Activated naive CD4-positive, alpha-beta T cell treated with anti-CD3 and anti-CD28 coated beads for 36 hours (primary cell): ENCODE measurements at places on chromosomes 1 and 21. TPM values are rescaled to one million over a fixed set of nuclear protein-coding genes. Genes with fewer than 3 reads are reported as not detected.
A peak's percentile ranks its signal among the peaks of the same experiment; 100 is the strongest.

- DNase-seq, result peak; percentile 66
Observed at GRCh38 chr1:8424539-8425116, 106.7 kb downstream of the SLC45A1 start.

- DNase-seq, result no peak
Observed at GRCh38 chr1:212752252-212752933, 39.2 kb downstream of the NSL1 start.

DNA sequence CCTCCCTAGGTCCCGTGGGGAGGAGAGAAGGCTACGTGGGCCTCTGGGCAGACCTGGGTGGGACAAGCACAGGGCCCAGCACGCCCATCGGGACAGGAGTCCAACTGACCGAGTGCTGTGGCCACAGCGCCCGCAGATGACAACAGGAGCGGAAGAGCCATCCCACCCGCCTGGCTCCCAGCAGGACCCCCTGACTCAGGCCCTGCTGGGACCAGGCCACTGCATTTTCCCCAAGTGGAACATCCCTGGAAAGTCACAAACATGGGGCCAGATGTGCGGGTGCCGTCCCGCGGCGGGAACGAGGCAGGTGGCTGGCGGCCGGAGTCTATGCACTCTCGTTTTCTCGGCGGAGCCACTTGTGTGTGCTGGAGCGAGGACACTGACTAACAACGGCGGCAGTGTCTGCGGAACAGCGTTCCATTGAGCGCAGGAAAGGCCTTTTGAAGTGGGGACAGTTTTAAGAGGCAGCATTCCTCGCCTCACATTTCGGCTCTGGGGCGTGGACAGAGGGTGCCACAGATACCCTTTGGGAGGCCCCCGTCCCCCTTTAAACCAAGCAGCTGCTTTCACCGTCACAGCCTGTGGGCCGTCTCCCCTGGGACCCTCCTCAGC, 93.7 kb upstream of the ARHGEF16 start:
- DNase-seq, result no peak

The UBAP2L gene
- 154 TPM for total RNA-seq

DNA sequence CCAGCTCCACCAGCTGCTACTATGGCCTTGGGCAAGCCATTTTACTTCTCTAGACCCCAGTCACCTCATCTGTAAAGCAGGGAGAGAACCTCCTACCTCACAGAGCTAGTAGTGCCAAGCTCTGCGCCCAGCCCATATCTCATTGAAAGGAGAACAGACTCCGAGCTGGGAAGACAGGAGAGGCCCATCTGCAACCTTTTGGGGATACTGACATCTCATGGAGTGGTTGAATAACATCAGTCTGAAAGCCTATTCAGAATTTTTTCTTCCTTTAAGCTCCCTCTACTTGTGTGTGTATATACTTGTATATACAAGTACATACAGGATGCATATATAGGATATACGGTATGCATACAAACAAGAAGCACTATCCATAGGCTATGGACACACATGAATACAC, 279.5 kb upstream of the POU3F1 start:
- DNase-seq, result no peak

GRCh38 chr1:175193527-175193910, 943 bp upstream of the KIAA0040 start:
- DNase-seq, result no peak

The TSTD1 gene
- total RNA-seq, result 51.5 TPM

GRCh38 chr1:12406211-12407021, 176.6 kb downstream of the VPS13D start:
- no peak for DNase-seq

GRCh38 chr21:20971296-20971921, 26.8 kb upstream of the NCAM2 start:
- peak; percentile 54 for DNase-seq

The S100A9 gene
- 1.7 TPM for total RNA-seq

The GPR37L1 gene
- not detected for total RNA-seq

- DNase-seq, result peak; percentile 4
Observed at GRCh38 chr1:2788506-2789163, 12.9 kb downstream of the TTC34 start.

DNA sequence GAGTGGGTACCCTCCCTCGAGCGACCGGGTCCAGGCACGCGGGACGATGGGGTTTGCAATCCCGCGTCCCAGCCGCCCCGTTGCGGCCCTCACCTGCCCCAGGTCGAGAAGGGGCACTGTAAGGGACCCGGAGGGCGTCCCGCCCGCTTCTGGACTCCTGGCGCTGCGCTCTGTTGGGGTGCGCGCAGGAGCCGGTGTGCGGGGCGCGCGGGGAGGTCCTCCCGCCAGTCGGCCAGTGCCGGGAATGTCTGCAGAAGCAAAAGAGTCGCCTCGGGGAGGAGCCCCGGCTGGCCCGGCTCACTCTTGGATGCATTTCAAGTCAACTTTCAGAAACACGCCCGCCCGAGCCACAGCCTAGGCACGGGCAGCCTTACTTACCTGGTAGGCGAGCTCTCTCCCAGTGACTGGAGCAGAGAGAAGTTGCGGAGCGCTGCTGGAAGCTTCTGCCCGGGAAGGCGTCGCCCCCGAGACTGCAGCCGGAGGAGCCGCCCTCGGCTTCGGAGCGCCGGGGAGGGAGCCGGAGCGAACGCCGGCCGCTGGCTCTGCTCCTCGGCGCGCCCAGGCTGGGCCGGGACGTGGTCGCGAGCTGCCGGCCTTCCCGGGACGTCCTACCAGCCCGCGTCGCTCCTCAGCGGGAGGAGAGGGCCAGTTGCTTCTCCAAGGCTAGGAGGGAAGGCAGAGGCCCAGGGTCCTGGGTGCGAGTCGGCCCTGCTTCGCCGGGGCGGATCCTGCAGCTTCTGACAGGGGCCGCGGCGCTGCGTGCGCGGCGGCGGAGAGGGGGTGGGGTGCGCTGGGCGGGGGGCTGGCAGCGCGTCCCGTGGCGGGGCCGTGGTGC, at the start of gene LMX1A:
Gene LMX1A (minus strand): TSS at position 739 of the 835 bp plus-strand sequence. CDS start 1,156 bp downstream, outside the sequence.
- no peak for DNase-seq

GRCh38 chr1:54347955-54348699, 58.1 kb downstream of the SSBP3 start:
- no peak for DNase-seq

DNA sequence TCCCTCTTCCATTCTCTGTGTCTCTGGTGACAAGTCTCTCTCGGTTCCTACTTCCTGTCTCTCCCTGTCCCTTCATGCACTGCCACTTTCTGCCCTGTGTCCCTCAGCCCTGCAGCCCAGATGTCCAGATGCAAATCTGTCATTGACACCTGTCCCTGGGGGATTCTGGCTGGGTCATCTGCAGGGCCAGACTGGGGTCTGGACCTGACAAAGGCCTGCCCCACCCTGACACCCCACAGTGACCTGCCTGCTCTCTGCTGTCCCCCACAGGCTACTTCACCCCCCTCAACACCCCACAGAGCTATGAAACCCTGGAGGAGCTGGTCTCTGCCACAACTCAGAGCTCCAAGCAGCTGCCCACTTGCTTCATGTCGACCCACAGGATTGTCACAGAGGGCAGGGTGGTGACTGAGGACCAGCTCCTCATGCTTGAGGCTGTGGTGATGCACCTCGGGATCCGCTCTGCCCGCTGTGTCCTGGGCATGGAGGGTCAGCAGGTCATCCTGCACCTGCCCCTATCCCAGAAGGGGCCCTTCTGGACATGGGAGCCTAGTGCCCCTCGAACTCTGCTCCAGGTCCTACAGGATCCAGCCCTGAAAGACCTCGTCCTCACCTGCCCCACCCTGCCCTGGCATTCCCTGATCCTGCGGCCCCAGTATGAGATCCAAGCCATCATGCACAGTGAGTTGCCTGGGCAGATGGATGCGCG, 7.2 kb downstream of the THEMIS2 start:
- DNase-seq, result no peak

- DNase-seq, result no peak
Observed at GRCh38 chr1:176954242-176954641, 210.3 kb downstream of the ASTN1 start.

DNA sequence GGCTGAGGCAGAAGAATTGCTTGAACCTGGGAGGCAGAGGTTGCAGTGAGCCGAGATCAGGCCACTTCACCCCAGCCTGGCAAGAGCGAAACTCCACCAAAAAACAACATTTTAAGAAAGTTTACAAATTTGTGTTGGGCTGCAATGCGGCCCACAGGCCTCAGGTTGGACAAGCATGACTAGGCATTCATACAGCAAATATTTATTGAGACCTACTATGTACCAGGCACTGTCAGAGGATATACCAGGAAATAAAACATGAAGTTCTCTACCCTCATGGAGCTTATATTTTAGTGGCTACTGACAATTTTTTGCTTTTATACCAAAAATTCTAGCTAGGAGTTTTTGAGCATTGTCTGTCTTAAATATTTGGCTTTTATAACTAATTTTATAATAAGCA, 23.7 kb downstream of the GNB1 start:
- DNase-seq, result no peak

DNA sequence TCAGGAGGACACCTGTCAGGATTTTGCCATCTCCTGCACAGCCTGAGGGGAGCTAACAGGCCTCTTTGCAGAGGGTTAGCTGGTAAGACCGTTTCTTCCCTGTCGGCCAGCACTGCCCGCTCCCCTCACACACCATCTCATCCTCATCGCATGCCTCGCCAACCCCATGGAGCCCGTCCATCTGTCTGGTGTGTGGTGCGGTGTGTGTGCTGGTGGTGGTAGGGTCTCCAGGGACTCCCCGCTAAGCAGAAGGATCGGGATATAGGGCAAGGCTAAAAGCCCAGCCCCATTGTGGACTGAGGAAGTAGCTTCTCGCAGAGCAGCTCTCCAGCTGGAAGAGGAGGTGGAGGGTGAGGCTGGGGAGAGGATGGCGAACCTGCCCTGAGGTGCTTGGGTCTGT, 6.8 kb upstream of the SFN start:
- no peak for DNase-seq

DNA sequence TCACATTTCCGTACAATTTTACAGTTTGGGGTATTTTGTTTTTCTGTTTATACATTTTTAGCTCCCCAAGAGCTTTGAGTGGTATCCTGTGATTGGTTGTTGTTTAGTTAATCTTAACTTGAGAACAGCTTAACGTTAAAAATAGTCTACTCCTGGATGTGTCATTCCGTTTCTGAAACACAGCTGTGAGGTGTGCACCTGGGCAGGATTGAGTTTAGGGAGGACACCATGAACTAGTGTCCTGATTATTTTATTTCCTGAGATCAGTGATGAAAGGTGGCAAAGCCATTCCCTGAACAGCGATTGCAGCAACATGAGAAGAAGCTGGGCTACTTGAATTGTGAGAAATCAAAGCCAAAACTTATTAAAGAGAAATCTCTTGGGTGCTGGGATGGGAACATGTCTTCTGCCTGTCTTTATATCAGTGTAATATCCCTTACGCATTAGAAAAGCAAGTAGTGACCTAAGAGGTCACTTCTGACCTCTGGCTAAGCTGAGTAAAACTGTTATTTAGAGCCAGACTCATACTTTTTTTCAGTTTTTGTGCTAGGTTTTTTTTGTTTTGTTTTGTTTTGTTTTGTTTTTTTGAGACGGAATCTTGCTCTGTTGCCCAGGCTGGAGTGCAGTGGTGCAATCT, 43.4 kb downstream of the ZBTB40 start:
- no peak for DNase-seq

DNA sequence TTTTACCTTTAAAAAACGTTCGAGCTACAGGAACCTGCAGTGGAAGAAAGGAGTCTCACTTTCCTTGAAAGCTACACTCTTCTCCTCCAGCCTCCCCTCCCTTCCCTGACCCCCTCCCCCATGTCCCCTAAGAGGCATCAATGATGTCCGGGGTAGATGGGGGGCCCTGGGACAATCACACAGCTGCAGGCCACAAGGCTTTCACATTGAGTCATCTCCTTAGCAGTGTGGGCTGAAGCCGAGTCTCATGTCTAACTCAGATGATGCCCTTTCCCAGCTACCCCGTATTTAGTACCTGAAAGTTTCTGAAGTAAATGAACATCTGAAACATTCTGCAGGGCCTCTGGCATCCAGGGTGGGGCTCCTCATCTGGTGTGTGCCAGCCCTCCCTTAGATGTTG, 6.3 kb upstream of the GPR25 start:
- DNase-seq, result peak; percentile 71

The ASAP3 gene
- 0.76 TPM for total RNA-seq

DNA sequence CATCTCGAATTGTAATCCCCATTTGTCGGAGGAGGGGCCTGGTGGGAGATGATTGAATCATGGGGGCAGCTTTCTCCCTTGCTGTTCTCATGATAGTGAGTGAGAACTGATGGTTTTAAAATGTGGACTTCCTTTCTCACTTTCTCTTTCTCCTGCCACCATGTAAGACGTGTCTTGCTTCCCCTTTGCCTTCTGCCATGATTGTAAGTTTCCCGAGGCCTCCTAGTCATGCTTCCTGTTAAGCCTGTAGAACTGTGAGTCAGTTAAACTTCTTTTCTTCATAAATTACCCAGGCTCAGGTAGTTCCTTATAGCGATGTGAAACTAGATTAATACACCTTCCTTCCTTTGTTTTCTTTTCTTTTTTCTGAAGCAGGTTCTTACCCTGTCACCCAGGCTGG, 13.9 kb downstream of the DNAJC6 start:
- peak; percentile 17 for DNase-seq

- no peak for DNase-seq
Observed at GRCh38 chr1:183783767-183784637, 20.9 kb upstream of the RGL1 start.

DNA sequence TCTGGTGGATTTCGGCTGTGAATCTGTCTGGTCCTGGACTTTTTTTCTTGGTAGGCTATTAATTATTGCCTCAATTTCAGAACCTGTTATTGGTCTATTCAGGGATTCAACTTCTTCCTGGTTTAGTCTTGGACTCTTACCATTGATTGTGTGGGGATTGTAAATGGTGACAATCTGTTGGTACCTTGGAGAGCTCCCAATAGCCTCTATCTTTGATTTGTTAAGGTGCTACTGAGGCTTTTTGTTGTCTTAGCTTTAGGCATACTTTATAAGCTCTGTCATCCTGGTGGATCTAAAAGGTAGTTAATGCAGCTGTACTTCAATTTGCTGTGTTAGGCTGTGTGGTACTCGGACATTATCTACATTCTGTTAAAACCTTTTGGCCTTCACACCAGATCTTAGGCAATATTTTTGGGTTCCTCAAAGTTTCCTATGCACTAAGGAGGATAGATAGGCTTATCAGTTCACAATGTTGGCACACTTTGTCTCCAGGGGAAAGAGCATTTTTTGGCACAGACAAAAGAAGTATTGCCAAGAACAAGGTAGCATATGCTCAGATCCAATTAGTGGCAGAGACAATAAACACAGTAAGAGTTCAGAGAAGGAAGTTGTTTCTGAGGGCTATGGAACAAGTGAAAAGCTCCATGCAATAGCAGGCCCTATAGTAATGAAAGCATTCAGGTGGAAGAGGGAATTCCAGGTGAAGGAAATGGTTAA, 230.4 kb downstream of the PDE4B start:
- no peak for DNase-seq

The PRAMEF10 gene
- not detected for total RNA-seq

DNA sequence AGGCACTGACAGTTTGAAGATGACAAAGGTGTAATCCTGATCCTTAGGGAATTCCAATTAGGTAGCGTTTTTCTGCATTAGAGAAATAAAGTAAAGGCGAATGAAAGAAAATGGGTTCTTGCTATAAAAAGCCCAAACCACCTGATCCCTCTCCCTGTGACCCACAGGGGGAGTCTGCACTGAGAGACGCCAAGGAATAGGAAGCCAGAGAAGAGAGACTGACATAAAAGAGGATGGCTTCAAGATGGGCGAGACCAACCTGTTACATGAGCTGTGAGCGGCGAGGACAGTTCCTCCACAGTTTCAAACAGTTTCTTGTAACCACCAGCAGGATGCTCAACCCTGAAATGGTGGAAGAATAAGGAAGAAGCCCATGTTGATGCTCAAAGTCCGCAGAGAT, 1.4 kb downstream of the RPE65 start:
- DNase-seq, result no peak

The NBPF10 gene
- total RNA-seq, result 1.3 TPM
